Stimulated activated CD4-positive, alpha-beta T cell treated with anti-CD3 and anti-CD28 coated beads, Interleukin-1b, Interleukin-23, amount 100 ng/mL, for 1 hour (primary cell): ENCODE measurements at places on chromosomes 4 and X.

DNA sequence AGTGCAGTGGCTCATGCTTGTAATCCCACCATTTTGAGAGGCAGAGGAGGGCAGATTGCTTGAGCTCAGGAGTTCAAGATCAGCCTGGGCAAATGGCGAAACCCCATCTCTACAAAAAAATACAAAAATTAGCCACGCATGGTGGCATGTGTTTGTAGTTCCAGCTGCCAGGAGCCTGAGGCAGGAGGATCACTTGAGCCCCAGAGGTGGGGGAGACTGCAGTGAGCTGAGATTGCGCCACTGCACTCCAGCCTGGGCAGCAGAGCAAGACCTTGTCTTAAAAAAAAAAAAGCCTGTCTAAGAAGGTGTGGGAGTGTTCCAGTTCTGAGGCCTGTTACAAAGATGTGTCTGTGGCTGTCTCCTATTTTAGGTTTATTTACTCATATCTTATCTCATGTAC, 38.0 kb downstream of the PI4K2B start:
- no peak for DNase-seq

- DNase-seq: no peak
Observed at GRCh38 chr4:76407440-76408119, 13.4 kb downstream of the CCDC158 start.

- DNase-seq: no peak
Observed at GRCh38 chrX:46308110-46308509, 237.1 kb downstream of the ZNF674 start.

DNA sequence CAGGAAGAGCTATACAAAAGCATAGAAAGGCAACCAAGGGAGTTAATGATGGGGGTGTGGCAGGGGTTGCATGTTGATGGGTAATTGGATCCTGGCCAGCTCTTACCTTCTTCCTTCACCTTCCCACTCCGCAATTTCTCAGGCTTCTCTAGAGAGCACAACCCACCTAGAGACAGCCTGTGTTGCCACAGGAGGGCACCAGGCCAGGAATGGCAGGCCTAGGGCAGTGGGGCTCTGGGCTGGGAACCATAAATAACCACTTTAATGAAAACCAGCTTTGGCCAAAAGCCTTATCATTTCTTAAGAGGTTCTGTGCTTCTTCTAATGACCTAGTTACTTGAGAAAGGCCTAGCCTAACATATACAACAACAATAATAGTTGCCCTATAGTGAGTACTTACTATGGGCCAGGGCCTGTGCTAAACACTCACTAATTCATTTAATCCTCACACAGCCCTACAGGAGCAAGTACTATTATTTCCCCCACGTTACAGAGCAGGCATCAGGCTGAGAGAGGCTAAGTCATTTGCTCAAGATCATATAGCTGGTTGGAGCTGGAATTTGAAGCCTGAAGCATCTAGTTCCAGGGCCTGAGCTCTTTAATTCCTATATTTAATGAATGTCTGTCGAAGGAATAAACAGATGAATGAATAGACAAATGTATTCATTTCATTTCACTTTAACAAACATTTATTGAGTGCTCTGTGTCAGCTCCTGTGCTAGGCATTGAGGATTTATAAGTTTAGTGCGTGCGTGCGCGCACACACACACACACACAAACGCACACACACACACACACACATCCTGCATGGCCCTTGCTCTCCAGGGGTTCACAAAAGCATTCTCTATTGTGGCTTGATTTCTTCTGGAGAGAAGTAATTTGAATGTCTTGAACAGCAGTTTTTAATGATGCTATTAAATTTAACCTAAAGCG, 66.8 kb downstream of the RTL9 start:
- no peak for DNase-seq

DNA sequence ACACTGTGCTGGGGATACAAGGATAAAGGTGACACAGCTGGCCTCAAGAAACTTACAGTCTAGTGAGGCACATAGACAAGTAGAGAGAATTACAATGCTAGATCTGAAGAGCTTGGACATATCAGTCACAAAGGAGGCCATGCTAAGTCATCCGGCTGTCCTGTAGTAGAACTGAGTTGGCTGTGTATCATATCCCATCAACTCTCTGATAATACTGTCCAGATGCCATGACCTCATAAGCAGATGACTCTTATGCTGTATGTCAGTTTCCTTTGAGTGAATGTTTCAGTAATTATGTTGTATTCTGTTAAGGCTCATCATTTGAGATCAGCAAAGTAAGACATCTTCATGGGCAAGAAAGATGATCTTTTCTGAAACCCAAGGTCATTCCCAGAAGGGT, 442.9 kb downstream of the MID1IP1 start:
- no peak for DNase-seq

- DNase-seq: no peak
Observed at GRCh38 chr4:67751260-67751659, 2.9 kb downstream of the GNRHR start.

GRCh38 chr4:41550308-41550707, 12.4 kb downstream of the LIMCH1 start:
- DNase-seq: no peak

DNA sequence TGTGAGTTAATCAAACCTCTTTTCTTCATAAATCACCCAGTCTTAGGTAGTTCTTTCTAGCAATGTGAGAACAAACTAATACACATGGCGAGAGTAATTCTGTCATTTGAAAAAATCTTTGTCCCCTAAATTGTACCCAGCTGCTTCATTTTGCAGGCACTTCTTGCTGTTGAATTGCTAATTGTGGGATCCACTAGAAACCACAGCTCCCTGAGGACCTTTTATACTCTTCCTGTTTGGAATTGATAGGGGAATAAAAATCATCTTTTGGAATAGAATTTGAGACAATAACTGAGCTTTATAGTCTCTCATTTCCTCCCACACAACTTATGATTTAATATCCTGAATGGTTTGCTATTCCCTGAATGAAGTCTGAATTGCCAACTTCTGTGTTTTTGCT, 170.2 kb downstream of the PACRGL start:
- DNase-seq: no peak

DNA sequence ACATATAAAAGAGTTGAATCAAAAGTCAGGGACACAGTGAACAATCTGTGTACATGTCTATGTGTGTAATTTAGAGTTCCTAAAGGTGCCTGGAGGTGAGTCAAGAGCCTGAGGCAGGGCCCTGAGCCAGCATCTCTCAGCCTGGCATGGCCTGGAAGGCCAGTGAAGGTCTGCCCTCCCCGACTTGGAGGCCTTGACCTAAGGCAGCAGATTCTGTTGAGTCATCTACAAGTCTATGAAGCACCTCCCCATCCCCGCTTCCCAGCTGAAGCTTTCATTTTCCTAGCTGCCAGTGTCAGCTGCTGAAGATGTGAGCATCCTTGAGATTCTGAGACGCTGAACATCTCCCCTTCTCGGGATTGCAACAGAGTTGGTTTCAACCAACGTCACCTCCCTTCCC, 583.9 kb downstream of the BCOR start:
- no peak for DNase-seq

DNA sequence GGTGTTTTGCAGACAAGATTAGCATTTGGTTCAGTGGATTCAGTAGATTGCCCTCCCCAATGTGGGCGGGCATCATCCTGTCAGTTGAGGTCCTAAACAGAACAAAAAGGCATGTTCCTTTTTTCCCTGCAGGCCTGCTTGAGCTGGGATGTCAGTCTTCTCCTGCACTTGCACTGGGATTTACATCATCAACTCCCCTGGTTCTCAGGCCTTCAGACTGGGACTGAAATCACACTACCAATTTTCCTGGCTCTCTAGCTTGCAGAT, 278.9 kb upstream of the FTHL17 start:
- DNase-seq: no peak

DNA sequence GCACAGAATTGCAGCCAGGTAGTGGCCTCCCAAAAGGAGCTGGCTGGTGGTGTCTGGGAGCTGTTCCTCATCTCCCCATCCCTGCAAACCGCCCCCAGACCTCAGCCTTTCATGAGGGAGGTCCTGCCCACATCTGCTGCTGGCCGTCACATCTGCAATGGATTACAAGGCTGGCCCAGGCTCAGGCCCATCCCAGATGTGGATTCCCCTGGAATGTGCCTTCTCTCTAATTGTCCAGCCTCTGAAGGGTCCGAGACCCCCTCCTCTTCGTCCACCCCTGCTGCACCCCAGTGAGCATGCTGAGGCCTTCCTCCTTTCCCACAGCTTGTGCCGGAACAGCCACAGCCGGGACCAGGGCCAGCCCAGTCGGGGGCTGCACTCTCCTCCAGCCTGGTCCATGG, 115.0 kb upstream of the NALF2 start:
- no peak for DNase-seq

DNA sequence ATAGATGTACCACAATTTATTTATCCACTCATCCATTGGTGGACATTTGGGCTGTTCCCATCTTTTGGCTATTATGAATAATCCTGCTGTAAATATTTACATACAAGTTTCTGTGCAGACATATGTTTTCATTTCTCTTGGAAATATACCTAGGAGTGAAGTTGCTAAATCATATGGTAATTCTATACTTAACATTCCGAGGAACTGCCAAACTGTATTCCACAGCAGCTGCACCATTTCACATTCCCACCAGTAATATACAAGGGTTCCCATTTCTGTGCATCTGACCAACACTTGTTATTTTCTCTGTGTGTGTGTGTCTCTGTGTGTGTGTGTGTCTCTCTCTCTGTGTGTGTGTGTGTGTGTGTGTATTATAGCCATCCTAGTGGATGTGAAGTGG, 15.4 kb upstream of the DOCK11 start:
- no peak for DNase-seq

- DNase-seq: no peak
Observed at GRCh38 chr4:125235971-125236370, 78.8 kb upstream of the FAT4 start.

- no peak for DNase-seq
Observed at GRCh38 chr4:113290666-113291065, 241.2 kb downstream of the ANK2 start.

DNA sequence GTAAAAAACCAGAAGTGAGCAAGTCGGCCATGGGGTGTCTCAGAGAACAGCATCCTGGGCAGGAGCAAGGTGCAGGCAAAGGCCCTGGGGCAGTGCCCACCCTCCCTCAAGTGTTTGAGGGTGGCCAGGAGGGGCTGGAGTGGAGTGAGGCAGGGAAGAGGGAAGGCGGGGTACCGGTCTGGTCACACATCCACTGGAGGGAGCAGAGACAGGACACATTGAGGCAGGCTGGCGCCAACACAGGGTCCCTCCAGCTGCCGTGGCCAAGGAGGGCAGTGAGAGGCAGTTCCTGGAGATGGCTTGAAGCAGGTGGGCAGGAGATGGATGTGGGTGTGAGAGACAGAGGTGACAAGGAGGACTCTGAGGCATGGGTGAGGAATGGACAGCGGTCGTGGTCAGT, 20.3 kb upstream of the RNF4 start:
- DNase-seq: no peak

DNA sequence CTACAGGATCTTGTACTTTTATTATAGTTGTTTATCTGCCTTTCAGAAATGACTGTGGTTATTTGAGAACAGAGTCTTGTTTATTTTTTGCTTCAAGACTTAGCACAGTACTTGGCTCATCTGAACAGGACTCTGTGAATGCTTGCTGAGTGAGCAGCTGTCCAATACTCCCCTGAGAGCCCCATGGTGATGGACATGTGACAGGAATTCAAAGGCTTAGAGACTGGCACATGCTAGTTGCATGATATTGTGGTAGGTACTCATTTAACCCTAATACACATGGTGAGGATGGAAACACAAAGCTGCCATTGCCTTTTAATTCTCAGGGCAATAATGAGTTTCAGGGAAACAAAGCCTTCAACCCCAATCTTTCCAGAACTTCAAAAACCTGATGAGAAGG, 97.3 kb downstream of the GEMIN8 start:
- DNase-seq: no peak

DNA sequence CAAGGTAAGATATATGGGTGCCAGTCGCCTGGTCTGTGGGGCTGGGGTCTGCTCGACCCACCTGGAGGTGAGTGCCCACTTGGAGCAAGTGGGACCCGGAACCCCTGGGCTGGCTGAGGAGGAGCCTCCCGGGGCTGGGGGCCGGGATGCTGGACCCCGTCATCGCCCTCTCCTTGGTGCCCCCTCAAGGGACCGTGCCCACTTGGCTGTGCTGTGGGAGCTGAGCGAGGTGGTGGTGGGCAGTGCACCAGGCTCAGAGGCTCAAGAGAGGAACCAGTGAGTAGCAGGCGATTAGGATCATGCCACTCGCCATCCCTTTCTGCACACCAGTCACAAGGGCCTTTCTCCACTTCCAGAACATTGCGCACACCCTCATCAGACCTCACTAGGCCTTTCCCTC, 203.8 kb upstream of the PSAPL1 start:
- DNase-seq: no peak

- no peak for DNase-seq
Observed at GRCh38 chr4:101253121-101253520, 94.2 kb downstream of the PPP3CA start.

DNA sequence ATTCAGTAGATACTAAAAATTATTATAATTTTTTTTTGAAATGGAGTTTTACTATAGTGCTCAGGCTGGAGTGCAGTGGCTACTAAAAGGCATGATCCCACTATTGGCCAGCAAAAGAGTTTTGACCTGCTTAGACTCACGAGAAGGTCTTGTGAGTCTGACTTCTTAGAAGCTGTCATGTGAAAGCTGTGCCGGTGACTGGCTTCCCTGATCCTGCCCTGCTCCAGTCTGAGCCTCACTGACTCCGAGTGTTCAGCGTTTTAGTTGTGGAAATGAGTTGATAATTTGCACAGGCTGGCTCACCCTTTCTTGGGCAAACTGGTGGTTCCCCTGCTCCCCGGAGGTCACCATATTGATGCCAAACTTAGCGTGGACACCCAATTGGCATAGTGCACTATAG, 16.4 kb upstream of the CXCL8 start:
- DNase-seq: no peak

DNA sequence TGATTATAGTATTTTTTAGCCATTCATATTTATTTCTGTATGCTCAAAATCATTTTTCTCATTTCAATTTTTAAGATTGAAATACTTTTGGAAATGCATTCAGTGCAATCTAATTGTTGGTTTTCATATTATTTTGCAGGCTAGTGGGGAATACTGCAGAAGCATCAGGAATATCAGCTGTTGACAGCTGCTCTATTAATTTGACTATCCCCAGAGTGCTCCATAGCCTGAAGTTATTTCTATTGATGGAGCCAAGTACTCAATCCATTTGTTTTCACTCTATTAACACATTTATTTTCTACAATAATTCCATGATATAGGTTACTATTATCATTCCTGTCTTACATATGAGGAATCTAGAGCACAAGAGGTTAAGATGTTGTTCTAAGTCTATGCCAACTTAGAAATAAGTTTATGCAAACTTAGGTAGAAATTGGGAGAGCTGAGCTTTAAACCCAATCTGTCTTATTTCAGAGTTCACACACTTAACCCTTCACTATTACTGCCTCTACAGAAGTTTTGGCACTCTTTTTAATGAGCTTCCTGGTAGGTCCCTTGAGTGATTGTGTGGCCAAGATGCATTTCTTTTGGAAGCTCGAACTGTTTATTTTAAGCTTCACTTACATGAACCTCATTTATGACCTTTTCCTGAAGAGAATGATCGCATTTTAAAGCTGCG, 65.6 kb upstream of the PCDH18 start:
- DNase-seq: no peak

DNA sequence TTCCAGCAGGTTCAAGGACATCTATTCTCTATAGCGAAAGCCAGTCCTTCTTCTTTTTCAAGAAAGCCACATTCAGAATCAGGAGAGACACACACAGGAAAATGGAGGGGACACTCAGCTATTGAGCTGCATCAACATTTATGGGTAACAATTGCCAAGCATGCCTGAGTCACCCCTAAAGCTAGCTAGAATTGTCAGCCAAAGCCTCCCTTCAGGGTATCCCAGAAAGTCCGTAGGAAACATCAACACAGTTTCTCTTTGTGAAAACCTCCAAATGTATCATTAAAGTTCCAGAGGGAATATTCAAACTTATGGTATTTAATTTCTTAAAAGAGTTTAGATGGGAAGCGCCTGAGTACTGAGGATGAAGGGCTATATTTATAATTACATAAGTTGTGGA, 331.1 kb upstream of the SLC7A11 start:
- no peak for DNase-seq
